Stimulated activated CD4-positive, alpha-beta T cell treated with anti-CD3 and anti-CD28 coated beads, Interleukin-1b, Interleukin-23, amount 100 ng/mL, for 4 hours (primary cell): ENCODE measurements at places on chromosomes 12 and 14.

- no peak for DNase-seq
Observed at GRCh38 chr14:32102152-32102787, 25.2 kb downstream of the ARHGAP5 start.

- DNase-seq = no peak
Observed at GRCh38 chr14:75699331-75699730, 38.3 kb downstream of the TTLL5 start.

DNA sequence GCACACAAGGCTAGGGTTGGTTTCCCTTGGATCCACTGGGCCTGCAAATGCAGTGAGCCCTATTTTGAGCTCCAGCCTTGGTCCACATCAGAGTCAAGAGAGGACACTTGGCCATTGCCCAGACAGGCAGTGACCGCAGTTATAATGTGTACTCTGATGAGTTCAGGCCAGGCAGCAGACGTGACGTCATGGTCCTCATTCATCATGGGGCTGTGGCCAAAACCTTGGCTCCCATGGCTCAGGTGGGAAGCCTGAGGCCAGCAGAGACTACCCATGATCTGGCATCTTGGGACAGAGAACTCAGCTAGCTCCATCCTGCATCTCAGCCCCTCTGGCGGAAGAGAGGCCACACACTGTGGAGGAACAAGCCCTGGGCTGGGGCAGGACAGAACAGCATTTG, 16.4 kb downstream of the TMEM63C start:
- no peak for DNase-seq

DNA sequence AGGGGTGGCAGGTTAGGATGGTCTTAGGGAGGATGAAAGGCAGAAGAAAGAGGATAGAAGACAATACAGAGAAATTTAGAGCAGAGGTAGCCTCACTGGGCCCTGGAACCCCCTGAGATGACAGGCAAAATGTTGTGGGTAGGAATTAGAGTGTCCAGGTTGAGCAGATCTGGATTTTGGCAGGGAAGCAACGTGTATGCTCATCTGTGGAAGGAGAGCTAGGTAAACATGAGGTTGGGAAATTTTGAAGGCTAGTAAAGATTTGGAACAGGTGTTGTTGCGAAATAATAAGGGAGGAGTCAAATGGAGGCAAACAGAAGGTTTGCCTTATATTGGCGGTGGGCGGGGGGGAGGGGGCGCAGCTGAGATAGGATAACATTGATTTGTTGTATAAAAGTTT, 5.3 kb downstream of the HSD17B6 start:
- no peak for DNase-seq

DNA sequence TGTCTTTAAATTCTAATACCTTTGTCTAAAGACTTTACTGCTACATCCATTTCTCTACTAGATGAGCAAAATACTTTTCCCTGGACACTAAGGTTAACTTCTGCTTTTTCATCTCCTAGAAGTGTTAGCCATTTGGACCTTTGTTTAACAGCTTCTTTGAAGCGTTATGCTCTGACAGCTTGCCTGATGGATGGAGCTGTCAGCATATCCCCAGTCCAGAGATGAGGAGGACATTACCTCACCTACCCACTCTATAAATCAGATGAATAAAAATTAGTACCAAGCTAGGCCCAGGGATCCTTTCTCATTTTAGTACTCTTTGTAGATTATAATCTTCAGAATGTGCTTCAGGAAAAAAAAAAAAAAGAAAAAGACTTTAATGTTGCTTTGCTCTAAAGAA, 222.7 kb downstream of the PELI2 start:
- no peak for DNase-seq
